ENCODE measurements at places on chromosomes 11 and 22.

DNA sequence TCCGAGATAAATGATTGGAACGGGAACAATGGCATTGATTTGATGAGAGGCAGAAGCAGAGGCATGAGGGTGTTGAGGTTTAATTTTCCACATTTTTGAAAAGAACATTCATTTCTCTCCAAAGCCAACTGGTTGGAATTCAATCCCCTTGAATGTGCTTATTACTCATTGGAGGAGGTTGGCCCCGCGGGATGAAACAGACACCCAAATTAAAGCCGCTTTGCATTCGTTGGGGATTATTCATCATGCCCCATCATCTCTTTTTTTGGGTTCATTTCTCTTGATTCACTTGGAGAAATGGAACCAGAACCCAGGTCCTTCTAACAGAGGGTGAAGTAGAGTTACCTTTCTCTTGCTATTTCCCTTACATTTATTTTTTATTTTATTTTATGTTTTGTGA lies 47.6 kb upstream of the PARVG start:
- no peak for ATAC-seq

- no peak for ATAC-seq
Measured at GRCh38 chr11:17554487-17554886, 7.4 kb downstream of the OTOG start.

- ATAC-seq, result no peak
Measured at GRCh38 chr11:11215944-11216343, 137.1 kb downstream of the CSNK2A3 start.

DNA sequence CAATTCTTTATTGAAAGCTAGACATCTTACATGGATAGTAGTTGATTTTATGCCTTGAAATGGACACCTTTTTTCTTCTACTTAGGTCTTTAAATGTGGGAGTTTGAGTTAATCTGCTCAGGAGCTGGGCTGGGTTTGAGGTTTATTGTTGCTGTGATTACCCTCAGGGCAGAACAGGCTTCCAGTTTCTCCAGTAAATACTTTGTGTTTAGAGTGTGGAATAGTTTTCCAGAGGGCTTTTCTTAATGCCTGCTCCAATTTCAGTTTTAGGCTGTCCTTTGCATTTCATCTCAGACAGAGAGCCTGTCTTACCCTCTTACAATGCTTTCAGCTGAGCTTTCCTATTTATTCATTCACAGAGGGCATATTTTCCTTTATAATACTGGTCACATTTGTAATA lies 69.9 kb upstream of the ADORA2A start:
- ATAC-seq, result no peak

DNA sequence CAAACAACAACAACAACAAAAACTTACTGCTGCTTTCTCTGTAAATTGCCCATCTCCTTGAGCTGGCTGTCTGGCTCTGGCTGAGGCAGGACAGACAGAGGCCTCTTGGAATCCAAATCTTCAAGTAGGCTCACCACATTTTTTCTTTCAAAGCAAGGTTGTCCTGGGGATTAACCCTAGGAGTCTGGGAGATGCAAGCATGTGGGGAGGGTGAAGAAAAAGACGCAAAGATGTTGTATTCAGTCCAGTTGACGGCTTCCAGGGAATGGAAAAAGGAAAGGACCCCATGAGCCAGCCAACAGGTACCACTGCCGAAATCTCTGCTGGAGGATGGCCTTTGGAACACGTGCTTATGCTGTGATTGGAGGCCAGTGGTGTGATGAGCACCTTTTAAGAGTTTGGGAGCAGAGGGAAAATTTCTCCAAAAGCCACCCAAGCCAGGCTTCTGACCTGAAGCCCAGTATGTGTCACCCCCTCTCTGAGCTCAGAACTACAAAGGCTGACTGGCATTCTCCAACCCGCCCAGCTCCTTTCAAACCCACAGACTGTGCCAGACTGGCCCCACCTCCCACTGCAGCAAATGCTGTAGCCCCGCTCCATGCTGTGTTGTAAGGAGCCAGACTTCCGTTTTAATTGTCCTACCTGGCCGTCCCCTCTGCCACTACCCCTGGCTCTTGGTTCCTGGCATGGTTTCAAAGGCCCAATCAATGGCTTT lies 10.8 kb downstream of the BLID start:
- ATAC-seq, result no peak

DNA sequence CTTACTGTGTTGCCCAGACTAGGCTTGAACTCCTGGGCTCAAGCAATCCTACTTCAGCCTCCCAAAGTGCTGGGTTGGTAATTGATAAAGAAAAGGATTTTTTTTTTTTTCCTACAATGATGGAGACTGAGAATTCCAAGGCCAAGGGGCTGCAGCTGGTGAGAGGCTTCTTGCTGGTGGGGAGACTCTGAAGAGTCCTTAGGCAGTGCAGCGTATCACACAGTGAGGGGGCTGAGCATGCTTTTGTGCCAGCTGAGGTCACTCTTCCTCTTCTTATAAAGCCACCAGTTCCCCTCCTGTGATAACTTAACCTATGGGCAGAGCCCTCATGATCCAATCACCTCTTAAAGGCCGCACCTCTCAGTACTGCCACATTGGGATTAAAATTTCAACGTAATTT lies 28.2 kb upstream of the CCDC81 start:
- ATAC-seq, result no peak

GRCh38 chr11:83951521-83951920 lies 665.4 kb upstream of the CCDC90B start:
- no peak for ATAC-seq

- no peak for ATAC-seq
Measured at GRCh38 chr22:23970816-23971486, 3.3 kb downstream of the DDT start.

- ATAC-seq, result no peak
Measured at GRCh38 chr11:92393218-92393617, 168.6 kb downstream of the FAT3 start.

- ATAC-seq, result no peak
Measured at GRCh38 chr11:113341388-113342165, 27.2 kb downstream of the TTC12 start.

DNA sequence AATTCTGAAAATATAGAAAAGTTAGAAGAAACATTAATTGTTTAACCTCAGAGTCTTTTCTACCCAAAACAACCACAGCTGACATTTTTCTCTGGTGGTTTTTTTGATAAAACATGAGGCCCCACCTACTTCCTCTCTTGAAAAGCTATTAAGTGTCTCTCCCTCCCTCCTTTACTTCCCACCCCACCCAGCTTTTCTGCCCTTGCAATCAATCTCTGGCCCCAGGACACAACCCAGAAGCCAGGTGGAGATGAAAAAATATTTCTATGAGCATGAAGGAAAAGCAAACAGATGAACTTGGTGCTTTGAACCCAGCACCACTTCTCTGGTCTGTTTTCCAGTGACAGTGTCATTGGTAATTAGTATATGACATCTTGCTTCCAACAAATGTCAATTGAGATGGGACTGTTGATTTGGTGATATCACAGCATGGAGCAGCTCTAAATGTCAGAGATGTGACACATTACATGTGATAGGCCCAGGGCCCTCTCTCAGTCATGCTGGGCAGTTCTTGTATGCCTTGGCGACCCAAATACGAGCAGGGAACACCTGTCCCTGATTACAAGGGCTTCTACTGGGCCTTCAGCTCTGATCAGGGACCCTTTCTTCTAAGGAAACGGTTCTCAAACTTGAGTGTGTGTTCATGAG lies 23.9 kb upstream of the TMPRSS13 start:
- no peak for ATAC-seq

Measured in gastroesophageal sphincter (tissue), 4 donors.